ENCODE measurements at places on chromosomes 1 and 21.

DNA sequence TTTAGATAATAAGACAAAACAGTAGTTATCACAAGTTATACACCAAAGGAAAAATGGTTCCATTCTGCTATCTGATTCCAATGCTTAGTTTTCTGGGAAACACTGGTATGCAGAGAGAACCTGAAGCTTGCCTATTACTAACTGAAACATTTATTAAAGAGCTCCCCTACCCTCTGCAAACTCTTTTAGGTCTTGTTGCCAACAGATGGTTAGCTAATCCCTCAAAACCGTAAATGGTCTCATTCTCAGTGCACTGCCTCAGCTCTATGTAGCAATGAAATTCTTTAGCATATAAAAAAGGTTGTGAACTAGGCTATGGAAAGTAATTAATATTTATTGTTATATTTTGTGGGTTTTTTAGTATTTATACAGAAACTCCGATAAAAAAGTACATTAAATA lies 20.4 kb downstream of the C21orf91 start:
- no peak for DNase-seq

- DNase-seq, result no peak
Observed at GRCh38 chr1:61294930-61295329, 212.6 kb downstream of the NFIA start.

DNA sequence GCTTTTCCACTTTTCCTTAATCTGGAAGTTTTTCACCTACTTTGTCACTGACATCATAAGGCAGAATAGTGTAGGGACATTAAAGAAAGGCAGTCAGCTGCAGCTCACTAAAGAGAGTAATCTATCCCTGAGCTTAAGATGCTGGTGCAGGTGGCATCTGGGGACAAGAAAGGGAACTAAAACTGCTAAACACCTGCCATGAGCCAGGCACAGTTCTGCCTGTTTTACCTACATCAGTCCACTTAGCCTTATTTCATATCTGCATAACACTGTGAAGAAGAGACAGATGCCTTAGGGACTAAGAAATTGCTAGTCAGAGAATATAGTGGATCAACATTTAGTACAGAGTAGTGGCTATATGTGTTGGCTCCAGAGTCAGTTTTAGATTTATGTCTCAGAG lies 88.1 kb downstream of the GPATCH2 start:
- no peak for DNase-seq

GRCh38 chr1:35270836-35271235 lies 2.3 kb downstream of the ZMYM4 start:
- DNase-seq, result peak; percentile 79

DNA sequence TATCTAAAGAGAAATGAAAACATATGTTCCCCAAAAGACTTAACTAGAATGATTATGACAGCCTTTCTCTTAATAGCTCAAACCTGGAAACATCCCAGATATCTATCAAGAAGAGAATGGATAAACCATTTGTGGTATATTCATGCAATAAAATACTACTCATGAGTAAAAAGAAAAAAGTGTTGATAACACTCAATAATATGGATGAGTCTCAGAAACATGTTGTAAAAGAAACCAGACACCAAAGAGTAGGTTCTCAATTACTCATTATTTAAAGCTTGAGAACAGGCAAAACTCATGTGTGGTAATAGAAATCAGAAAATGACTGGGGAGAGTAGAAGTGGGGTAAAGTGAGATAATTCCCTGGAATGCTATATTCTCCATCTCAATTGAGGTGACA lies 154.1 kb downstream of the PHTF1 start:
- no peak for DNase-seq

DNA sequence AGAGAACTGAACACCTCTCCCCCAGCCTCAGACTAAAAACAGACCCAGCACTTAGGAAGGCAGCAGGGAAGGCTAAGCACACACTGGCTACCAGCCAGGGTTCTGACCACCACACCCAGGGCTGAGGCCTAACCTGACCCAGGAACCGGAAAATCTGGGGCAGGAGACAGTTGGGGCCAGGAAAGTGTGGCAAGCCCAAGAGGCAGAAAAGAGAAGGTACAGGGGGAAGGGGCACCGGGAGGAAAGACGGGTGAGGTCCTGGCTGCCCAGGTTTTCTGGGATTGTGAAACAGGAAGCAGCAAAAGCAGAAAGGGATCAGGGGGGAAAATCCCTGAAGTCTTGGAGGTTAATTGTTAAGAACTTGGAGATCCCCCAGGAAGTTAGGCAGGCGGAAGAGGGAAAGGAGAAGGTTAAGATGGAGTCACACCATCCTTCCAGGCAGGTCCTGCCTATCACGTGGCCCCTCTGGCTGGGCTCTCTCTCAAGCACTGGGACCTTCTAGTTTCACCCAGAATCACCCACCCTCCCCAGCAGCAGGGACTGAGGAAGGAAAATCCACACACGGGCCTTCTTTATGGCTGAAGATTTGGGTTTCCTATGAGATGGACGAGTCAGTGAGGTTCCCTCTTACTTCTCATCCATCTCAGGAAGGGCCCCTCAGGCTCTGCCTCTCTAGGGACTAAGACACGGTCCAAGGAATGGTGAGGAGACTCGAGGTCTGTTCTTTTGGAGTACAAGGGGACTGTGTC lies 2.6 kb downstream of the HDGF start:
- peak; percentile 90 for DNase-seq

GRCh38 chr1:91541918-91542533 lies 41.4 kb downstream of the CDC7 start:
- no peak for DNase-seq

DNA sequence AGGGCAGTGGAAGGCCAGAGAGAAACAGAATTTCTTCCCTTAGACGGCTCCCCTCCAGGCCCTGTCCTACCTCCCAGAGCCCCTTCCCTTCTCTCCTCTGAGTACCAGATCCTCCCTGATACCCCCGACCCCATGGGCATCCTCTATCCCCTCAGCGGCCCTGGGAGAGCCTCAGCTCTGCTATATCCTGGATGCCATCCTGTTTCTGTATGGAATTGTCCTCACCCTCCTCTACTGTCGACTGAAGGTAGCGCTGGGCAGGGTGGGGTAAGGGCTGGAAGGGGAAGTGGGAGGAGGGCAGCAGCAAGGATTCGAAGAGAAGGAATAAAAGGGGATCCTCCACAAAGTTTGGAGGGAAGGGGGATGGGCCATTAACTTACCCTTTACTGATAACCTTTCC lies 2.7 kb downstream of the FCER1G start:
- peak; percentile 35 for DNase-seq

- peak; percentile 17 for DNase-seq
Observed at GRCh38 chr1:199758626-199759255, 268.8 kb upstream of the NR5A2 start.

GRCh38 chr1:44217809-44218410 lies 4.6 kb downstream of the DMAP1 start:
- peak; percentile 67 for DNase-seq

DNA sequence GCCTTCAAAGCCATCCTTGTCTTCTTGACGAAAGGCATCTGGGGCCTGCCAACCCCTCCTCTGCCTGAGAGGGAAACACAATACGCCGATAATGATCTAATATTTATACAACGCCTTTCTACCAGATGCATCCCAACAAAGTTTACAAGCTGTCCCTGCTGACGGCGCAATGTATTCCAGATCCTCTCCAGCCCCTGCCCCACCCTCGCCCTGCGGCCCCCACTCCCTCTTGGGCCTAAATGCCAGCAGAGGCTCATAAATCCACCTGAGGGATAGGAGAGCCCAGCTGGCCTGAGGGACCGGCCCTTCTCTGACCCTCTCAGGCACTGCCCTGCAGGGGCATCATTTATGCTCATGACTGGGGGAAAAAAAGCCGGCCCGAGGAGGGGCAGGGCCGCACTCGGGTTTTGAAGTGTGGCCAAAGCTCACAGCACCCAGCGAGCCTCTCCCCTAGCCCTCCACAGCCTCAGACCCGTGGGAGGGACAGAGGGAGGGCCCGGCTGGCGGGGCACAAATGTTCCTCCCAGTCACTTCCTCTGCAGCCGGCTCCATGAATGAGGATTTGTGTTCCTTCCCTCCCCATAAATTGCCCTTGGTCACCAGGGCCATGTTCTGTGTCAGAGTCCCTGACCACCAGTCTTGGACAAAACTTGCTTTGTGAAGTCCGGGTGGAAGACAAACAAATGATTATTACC lies 140.3 kb downstream of the FOXD2 start:
- no peak for DNase-seq

- no peak for DNase-seq
Observed at GRCh38 chr1:186473047-186473446, 12.1 kb upstream of the PDC start.

- no peak for DNase-seq
Observed at GRCh38 chr1:114009393-114009792, 30.1 kb downstream of the OLFML3 start.

DNA sequence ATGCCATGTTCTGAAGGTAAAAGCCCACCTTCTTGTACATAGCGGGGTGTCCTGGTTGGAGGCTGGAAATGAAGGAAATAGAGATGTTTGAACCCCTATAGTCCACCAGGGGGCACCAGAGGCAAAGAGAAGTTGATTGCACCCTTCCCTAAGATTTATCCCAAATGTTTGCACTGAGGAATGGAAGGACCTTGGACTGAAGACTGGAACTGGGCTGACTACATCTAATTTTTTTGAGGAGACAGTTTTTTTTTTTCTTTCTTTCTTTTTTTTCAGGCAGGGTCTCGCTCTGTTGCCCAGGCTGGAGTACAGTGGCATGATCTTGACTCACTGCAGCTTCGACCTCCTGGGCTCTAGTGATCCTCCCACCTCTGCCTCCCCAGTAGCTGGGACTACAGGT lies 55.3 kb upstream of the EIF4G3 start:
- peak; percentile 33 for DNase-seq

DNA sequence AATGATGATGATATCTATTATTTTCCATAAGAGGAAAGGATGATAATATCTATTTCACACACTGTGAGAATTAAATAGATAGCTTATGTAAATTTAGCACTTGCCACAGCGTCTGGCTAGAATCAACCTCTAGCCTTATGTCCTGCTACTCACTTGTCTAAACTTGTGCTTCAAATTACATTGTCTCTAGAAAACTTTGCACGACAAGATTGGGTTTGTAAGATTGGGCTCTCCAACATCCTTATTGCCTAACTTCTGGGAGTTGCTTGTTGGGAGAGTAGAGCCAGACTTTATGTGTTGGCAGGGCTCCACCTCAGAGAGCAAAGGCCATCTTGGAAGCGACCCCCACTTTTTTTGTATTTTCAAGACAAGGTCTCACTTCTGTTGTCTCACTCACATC lies 50.0 kb upstream of the POGK start:
- DNase-seq, result no peak

DNA sequence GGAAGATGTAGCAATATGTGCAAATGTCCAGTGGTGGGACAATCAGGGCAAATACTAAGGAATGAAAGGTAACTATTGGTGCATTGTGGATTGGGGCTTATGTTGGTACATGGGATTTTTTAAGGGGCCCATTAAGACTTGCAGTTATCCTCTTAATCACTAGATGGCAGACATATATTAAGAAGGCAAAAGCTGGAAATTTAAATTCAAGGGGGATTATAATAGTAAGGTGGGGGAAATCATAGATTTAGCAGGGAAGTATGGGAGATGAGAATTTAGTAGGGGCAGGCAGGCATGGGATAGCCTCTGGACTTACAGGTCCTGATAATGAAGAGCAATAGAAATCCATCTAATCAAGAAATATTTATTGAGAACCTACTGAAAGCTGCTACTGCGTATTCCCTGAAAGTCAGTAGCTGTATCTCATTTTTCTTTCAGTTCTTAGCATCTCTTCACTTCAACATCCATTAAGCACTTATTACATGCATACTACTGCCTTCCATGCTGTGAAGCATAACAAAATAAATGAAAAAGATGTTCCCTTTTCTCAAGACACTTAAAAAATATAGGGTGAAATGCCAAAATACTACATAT lies 251.8 kb downstream of the CRB1 start:
- DNase-seq, result peak; percentile 3
